ENCODE measurements at places on chromosomes 5 and 9.

DNA sequence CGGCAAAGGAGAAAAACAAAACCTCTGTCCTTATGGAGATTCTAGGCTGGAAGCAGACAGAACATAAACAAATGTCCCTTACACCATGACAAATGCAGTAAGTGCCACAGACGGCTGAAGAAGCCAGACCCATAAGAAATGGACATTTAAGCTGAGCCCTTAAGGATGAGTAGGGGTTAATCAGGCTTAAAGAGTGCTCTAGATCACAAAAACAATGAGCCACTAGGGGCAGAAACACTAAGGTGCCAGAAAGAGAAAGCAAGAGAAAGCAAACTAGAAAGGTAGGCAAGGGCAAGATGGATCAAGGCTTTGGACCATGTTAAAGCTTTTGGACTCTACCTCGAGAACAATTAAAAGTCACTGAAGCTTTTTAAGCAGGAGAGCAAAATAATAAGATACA lies 326.9 kb upstream of the WWC1 start:
- no peak for DNase-seq

DNA sequence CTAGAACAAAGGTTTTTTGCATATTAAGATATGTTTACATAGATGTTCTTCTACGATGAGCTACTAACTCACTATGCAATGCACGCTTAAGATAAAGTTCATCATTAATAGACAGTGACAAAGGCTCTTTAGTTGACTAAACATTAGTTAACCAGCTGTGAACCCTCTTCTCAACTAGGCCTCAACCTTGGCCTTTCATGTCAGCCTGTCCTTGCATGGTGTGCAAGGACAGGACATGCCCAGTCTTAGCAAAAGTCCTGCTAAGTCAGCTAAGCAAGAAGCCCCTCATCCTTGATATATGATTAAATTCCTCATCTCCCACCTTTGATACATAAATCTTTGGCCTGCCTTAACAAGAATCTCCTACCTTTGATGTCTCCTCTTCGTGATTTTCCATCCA lies 50.9 kb downstream of the PLPP1 start:
- no peak for DNase-seq

GRCh38 chr9:134371731-134372130 lies 45.5 kb downstream of the RXRA start:
- DNase-seq: no peak

DNA sequence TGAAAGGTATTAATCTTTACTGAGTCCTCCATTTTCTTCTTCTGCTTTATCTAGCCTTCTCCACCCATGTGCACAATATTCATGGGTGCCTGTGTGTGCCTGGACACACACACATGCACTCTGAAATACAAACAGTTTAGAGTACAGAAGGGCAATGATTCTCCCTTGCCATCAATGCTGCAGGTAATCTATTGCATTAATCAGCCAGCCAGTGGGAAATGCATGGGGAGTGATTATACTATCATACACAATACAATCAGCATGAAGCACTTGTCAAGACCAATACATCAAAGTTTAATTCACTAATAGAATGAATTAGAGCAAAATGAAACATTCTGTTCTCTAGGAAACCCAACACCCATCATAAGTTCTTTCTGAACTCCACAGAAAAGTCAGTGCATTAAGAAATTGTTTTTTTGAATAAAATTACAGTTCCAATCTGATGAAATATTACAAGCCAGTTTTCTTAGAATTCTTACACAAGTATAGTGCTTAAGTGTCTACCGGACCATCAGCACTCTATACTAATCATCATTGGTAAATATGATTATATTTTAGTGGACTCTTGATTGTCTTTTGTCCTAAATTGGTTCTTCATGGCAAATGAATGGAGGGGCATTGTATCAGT lies 172.2 kb downstream of the ZSWIM6 start:
- no peak for DNase-seq

- no peak for DNase-seq
These were observed 131.3 kb downstream of the PRELID2 start for GRCh38 chr5:145703856-145704255.

- DNase-seq: no peak
These were observed 14.0 kb upstream of the PSMD5 start for GRCh38 chr9:120856700-120857099.

DNA sequence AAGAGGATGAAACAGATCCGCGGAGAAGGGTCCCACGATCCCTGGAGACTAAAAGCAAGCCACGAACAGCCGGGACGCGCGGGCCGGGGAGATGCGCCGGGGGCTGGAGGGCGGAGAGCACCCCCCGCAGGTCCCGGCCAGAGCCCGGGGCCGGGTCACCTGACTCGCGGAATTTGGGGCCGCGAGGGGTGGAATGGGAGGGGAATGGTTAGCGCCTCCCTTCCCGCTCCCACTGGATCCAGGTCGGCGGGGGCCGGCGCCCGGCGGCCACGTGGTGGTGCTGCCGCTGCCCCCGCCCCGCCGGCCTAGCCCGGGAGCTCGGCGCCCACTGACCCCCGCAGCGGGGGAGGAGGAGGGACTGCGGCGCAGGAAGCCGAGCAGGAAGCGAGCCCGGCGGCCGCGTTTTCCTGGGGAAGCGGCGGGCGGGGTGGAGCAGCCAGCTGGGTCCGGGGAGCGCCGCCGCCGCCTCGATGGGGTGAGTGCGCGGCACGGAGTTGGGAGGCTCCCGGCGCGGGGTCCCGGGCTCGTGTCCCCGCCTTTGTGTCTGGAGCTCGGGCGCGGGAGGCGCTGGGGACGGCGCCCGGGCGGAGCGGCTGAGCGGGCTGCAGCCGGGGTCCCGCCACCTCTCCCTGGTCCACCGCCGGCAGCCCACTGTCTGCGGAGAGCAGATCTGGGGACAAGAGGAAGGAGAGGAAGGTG lies at the start of gene RAI14:
RAI14 (plus strand) TSS at position 328 of the 699 bp plus-strand sequence. CDS start 30,592 bp downstream, outside the sequence.
- DNase-seq: peak; percentile 21

DNA sequence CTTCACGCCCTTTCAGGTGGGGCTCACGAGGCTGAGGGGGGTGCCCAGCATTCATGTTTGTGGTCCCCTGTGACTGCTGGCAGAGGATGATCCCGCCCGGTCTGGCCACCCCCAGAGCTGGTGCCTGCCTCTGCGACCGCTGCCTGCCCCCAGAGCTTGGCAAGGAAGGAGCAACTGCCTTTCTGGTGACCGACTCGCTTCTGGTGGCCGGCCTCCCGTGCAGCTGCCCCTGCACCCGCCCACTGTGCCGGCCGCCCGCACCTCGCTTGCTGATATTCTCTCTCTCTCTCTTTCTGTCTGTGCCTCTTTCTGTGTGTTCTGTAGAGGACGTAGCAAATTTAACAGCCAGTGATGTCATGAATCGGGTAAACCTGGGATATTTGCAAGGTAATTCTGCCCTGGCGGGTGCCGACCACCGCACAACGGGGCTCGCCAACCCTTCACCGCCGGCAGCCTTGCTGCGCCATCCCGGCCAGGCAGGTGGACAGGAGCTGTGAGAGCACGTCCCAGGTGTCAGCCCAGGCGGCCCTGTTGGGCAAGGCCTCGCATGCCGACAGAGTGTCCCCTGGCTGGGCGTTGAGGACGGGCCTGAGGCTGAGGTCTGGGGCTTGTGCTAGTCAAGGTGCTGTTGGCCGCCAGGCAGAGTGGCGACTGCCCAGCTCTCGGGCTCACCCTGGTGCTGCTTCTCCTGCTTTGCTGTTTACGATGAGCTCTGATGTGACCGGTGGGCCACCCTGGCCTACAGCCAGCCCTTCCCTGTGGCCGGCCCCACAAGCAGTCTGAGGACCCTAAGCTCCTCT lies 86.0 kb downstream of the KCNT1 start:
- no peak for DNase-seq

DNA sequence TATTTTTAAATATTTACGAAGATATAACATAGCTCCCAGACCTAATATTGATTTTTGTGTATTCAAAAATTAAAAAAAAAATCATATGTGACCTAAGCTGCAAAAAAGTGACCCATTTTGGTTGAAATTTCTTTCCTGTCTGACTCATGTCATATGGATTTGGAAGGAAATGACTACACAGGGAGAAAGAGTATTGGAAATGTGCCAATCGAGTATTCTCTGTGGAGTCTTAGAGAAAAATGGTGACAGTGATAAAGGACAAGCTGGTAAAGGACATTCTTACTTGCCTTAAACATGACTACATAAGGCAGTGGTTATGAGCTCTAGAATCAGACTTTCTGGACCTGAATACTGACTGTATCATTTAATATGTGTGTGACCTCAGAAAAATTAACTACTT lies 262.9 kb upstream of the PTPRD start:
- DNase-seq: no peak

DNA sequence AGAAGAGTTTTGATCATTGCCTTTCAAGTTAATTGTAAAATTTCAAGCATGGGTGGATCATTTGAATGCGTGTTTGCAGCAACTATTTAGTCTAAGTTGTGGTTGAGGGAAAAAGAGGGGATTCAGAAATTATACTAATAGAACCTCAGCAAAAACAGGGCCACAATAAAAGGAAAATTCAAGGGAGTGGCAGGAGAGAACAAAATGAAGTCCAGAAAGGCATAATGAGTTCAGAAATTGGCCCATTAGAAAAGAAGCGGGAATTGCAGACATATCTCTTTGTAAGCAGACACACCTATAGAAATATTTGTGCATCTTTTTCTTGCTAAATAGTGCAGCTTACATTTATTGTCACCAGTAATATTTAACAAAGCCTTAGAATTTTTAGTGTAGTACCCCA lies 960.0 kb downstream of the CDH12 start:
- DNase-seq: no peak

DNA sequence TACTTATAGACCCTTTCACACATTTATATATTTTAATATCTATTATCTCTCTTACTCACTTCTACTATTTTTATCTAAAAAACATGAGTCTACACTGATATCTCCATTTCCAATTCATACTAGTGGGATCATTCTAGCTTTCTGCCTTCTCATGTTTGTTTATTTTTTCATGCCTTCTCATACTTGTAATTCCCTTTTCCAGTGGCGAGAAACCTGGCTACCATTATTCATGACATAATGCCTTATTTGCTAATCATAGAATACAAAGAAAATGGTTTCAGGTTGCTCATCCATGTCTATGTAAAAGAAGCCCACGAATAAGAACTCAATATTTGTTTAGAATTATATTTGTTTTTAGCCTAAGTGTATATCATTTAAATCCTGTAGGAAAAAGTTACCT lies 232.7 kb upstream of the ACTBL2 start:
- no peak for DNase-seq

- no peak for DNase-seq
These were observed 53.8 kb upstream of the DNAH5 start for GRCh38 chr5:13998254-13998653.

DNA sequence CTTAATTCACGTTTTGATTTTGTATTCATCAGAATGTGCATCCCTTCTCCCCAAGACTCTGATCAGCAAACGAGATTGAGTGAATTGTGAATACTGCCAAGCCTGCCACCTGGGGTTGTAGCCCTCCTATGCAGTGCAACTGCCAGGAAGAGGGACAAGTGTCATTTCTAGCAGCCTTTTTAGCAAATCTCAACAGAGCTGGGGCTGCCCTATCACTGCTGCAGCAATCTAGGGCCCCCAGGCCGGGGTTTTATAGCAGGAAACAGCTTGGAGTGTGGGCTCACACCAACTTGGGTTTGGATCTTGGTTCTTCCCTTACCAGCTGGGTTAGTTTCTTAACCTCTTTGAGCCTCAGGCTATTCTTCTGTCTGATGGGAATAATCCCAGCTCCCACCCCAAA lies 4.0 kb downstream of the CSF1R start:
- DNase-seq: no peak

DNA sequence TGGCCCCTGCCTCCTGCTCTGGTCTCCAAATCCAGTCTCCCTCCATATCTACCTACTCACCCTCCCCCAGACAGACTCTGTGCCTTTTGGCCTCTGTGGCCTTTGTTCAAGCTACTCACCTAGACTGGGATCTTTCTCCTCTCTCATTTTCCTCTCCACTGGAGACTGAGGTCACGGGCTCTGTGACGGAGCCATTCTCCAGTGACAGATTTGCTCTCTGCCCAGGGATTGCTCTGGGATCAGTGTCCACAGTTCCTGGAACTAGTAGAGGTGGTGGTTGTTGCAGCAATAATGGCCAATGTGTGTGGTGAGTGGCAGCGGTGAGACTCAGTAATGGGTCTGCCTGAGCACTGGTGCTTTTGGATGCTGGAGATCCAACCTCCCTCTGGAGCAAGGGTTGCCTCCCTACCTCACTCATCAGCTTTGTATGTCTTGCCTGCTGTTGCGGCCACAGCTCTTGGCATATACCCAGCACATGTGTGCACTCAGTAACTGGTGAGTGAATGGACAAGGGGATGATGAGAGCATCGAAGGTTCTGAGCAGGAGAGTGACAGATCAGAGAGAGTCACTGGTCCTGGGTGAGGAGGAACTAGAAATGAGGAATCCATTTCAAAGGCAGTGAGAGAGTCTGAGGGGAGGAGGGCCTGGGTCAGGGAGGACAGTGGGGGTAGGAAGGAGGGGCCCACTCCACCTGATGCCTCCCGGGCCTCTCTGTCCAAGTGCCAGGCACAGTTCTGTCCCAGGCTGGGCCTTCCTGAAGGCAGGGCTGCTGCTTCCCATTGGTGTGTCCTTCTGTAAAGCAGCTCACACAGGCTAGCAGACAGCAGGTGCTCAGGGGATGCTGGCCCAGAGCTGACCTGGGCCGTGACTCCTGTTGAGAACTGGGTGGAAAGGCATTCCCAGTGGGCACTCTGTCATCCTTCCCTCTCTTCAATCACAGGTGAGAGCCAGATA lies 96.5 kb upstream of the PITX1 start:
- no peak for DNase-seq

DNA sequence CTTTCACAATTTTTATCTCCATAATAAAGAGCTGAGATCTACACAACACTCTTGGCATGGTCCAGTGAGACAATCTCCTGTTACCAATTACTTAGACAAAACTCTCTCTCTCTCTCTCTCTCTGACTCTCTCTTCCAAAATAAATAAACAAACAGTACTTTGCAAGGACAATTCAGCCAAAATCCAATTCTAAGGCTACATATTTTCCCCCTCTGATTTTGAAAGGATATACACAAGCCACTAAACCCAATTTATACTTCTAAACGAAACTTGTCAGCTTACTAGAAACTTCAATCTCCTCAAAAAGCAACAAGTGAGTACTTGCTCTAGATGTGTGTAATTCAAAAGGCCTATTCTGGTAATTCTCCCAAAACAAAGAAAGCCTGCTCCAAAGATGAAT lies 26.3 kb upstream of the TNPO1 start:
- DNase-seq: no peak

DNA sequence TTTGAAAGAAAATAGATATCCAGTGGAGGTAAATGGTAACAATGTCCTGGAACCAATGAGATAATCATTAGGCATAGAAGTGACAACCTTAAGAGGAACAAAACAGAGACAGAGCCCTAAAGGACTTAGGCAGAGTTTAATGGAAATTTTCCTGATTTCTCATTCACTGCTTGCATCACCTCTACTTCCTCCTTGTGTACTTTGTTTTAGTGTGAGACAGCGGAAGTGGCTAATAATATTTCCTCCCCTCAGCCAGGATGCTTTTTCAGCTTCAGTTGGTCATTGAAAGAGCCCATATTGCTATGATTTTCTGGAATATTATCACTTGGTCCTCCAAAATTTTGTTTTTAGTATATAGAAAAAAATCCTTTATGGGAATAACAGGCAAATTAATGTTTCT lies 153.4 kb upstream of the MPDZ start:
- no peak for DNase-seq

GRCh38 chr5:82160948-82161347 lies 117.2 kb downstream of the RPS23 start:
- DNase-seq: no peak

- no peak for DNase-seq
These were observed 693.4 kb downstream of the KCTD16 start for GRCh38 chr5:144864118-144864517.

- DNase-seq: no peak
These were observed 22.9 kb downstream of the CDK7 start for GRCh38 chr5:69257577-69257976.

- DNase-seq: no peak
These were observed 20.2 kb downstream of the ZBED3 start for GRCh38 chr5:77066823-77067442.

Measured in activated naive CD4-positive, alpha-beta T cell treated with anti-CD3 and anti-CD28 coated beads, Interleukin-2, amount 50 U/mL, for 16 hours (primary cell).